Left renal pelvis (tissue), 4 donors: ENCODE measurements at places on chromosomes 7 and 10.

GRCh38 chr7:1087952-1088920 lies at the start of gene GPER1:
TSS of gene GPER1 (plus strand) at chr7:1088113. CDS start at chr7:1091729, 3,616 bp downstream.
- DNase-seq: no peak

GRCh38 chr7:94434042-94434441 lies 39.3 kb downstream of the COL1A2 start:
- DNase-seq: no peak

DNA sequence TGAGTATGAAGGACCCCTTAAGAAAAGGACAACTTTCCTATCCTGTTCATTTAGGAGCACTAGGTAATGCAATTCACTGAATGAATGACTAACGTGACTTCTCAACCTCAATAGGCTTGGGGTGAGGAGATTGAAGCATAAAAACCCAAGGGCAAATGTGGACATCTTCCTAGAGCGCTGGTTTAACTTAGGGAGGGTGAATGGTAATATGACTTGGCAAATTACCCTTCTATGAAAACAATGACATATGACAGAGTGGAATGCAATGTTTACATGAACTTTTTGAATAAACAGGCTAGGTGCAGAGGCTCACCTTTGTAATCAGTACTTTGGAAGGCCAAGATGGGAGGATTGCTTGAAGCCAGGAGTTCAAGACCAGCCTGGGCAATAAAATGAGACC lies 83.9 kb upstream of the ANK3 start:
- DNase-seq: no peak

GRCh38 chr7:138137423-138138171 lies 61.3 kb downstream of the AKR1D1 start:
- DNase-seq: no peak

GRCh38 chr7:92044940-92045339 lies 89.3 kb downstream of the CYP51A1 start:
- DNase-seq: no peak

DNA sequence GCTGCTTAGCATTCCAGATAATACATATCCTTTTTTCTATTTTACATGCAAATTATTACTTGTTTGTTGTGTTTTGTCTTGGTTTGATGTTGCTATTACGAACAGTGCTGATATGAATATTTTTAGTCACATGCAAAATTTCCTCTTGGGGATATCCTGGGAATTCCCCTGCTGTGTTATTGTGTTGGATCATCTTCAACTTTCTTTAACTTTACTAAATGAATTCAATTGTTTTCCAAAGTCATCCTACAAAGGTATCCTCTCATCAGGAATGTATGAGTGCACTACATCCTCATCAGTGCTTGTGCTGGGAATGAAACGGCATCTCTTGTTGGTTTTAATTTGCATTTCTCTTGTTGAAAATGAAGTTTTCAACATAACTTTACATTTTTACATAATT lies 87.1 kb downstream of the AASS start:
- DNase-seq: no peak

DNA sequence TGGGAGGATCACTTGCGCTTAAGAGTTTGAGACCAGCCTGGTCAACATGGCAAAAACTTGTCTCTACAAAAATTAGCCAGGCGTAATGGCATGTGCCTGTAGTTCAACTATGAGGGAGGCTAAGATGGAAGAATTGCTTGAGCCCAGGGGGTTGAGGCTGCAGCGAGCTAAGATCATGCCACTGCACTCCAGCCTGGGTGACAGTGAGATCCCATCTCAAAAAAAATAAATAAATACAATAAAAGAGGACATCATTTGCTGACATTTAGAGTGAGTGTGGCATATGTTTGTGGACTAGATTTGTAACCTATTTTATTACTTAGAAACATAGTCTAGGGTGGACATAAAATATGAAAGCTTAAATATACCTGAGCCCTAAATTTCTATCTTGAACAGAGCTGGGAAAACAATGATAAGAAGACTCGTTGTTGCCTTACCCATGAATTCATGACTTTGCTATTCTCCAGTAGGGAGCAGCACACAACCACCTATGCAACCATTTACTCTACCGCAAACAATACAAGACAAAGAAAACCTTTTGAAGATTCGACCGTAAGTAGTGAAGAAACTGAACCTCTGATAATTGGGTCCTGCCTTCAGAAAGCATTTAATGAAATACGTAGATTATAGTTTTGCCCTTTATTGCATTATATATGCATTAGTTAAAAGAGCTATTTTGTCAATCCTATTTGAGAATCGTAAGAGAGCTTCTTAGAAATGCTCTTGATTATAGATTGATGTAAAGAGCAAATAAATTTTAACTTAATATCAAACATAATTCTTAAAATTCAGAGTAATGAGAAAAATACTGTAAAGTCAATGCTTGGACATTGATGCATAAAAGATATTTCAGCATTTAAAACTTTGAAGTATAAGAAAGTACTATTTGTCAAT lies 83.5 kb downstream of the GNAT3 start:
- peak; percentile 40 for DNase-seq

DNA sequence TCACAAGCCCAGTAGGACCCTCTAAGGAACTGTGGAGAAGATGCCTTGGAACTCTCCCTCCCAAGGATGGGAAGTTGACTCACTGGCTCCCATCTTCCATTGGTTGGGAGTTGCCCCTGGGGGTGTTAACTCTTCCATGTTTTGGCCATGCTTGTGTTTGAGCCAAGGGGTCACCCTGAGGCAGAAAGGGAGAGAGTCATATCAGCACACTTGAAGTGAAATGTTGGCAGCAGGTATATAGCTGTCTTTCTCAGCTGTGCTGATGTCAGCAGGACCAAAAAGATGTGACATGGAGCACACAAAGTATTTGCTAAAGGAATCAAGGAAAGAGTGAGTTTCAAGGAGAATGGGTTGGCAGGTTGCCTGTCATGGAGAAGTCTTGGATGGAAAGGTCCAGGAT lies 359.4 kb downstream of the RPS24 start:
- DNase-seq: no peak

DNA sequence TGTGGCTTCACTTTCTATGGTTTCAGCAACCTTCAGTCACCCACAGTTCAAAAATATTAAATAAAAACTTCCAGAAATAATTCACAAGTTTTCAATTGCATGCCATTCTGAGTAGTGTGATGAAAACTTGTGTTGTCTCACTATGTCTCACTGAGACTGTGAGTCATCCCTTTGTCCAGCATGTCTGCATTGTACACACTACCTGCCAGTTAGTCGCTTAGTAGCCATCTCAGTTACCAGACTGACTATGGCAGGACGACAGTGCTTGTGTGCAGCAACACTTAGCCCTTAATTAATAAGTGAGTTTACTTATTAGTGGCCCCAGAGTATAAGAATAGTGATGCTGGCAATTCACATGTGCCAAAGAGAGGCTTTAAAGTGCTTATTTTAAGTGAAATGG lies 22.5 kb downstream of the CCDC186 start:
- no peak for DNase-seq
